Mucosa of descending colon (tissue), 3 donors: ENCODE measurements at places on chromosomes 5 and 9. TPM values are rescaled to one million over a fixed set of nuclear protein-coding genes. Genes with fewer than 3 reads are reported as not detected.

DNA sequence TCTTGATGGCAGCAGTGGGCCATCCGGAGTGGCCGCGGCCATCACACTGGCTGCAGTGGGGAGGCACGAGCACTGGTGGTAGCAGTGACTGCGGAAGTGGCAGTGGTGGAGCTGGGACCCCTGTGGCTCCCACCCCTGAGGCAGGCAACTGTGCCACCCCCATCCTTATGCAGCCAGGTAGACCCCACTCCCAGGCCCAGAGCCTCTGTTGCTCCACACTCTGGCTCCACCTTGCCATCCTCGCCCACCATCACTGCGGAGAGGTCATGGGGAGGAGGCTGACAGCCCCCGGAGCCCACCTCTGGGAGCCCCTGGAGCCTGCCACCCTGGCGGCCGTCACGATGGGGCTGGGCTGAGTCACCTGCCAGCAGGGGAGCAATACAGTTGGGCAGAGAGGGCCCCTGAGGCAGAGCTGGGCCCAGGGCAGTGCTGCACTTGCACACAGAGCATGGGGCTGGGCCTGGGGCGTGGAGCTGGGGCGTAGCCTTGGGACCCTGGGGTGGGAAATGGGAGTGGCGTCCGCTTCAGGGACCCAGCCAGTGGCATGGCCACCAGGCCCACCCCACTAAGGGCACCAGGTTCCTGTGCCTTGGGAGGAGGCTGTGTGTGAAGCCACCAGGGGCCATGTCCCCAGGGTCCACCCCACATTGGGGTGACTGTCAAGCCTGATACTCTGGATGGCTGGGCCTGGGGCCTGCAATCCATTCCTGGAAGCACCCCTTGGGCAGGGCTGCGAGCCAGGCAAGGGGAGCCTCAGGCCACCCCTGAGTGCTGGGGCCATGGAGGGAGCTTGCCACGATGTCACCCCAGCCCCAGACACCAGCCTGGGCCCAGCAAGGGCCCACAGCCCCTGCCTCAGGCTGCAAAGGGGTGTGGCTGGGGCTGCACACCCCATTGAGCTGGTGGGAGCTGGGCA is 7.7 kb downstream of the AMBP start:
- no peak for DNase-seq

- no peak for DNase-seq
Observed at GRCh38 chr5:29214839-29215238, 1978.6 kb upstream of the CDH6 start.

DNA sequence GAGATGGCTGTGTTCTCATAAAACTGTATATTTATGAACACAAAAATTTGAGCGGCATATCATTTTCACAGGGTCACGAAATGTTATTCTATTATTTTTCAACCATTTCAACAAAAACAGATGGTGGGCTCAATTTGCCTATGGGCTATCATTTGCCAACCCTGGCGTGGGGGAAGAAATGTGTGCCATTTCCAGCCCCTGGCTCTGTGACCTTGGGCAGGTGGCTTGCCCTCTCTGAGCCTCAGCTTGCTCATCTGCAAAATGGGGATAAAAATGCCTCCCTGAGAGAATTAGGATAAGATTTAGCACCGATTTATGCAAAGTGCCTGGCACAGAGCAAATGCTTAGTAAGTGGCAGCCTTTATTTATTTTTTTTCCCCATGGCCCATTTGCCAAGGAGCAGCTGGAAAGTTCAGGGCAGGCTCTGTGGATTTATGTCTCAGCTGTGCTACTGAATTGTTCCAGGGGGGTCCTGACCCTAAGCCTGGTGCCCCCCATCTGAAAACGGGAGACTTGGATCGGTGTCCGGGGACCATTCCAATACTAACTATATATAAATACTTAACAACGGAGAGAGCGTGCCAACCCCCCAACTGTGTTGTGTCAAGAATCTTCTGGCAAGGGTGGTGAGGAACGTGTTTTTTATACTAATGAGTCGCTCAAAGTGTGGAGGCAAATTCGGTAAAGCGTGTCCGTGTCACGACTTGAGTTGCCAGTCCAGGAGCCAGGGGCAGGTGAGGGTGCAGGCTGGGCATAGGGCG is 34.5 kb downstream of the HRH2 start:
- no peak for DNase-seq

DNA sequence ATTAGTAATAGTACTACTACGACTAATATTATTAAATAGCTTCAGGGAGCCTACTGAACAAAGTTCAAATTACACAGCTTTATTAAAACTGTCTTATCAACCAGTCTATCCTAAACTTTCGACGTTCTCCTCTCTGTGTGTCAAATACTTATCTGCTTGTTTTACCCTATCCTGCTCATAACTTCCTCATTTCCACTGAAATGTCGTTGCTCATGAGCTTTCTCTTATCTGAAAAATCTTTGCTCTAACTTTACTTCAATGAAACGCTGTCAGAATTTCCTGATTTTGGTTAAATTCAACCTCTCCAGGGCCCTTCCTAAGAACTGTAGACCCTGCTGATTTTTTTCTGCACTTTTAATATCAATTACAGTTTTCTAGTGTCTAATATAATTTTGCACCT is 1431.0 kb upstream of the WWC1 start:
- no peak for DNase-seq

GRCh38 chr5:54162184-54162583 is 148.2 kb downstream of the ARL15 start:
- no peak for DNase-seq

DNA sequence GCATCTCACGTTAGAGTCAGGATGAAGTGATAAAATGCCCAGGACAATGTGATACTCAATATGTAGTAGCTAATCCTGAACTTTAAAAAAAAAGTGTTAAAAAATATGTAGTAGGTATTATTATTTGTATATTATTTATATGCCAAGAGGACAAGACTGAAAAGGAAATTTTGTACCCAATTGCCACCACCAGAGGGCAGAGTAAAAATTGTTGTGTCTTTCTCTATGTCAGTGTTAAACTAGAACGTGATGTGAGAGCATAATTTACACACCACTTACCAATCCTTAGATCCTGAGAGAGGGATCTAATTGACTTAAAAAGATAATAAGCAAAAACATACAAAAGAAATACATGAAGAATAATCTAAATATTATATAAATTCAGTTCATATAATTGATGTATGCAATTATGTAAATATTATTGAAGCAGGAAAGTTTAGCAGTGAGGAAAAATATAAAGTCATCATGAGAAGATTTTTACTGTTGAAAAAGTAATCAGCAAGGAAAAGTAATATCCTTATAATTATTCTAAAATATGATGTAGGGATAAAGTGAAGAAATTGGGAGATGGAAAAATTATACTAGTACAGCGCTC is 288.9 kb downstream of the RAB3C start:
- no peak for DNase-seq

GRCh38 chr5:72649449-72649848 is 142.2 kb upstream of the ZNF366 start:
- no peak for DNase-seq

GRCh38 chr5:61254969-61255555 is 77.0 kb upstream of the ZSWIM6 start:
- no peak for DNase-seq

DNA sequence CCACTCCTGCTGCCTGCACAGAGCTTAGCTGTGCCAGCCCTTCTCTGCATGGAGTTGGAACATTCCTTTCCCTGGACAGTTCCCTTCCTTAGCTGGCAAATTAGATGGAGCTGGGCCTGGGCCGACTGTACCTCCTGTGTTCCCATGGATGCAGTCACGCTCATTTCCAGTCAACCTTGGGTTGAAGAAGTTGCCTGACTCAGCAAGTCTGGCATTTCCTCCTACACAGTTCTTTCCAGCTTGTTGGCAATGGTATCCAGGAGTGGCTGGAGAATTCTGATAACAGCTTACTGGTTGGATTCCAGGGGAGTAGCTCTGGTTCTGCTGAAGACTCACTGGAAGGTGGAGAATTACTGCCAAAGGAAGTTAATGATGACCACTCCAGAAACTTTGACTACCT is 9.2 kb upstream of the TAF1L start:
- DNase-seq, result no peak

DNA sequence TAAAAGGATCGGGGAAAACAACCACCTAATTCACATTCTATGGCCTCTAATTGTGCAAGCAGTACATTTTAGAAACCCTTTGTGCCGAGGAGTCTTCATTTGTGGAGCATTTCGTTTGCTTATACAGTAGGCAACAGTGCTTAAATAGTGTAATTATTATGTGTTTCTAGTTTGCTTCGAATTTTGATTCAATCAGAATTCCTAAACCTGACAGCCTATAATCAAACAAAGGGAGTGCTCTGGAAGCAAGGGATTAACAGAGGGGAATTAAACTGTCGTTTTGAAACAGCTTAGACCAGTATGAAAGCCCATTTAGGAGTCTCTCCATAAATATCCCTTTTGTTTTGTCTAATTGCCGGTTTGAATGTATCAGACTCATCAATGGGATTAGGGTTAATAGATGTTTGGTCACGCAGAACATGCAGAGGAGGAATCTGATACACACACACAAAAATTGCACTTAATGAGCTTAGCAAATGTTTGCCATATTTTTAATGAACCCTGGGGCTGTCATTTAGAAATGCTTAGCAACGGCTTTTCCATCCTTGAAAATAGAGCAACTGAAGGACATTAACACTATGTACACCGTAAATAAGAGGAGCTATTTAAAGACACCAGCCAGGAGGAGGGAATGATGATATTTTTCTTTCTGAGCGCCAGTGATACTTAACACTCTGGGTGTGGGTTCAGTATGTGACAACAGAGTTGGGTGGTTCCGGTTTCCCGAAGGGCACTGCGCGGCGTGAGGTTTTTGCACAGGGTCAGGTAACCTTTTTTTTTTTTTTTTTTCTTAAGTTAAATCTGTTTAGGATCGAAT is 404.7 kb downstream of the TLE4 start:
- no peak for DNase-seq

- DNase-seq, result no peak
Observed at GRCh38 chr5:90142541-90142940, 267.0 kb downstream of the CETN3 start.

- peak; percentile 77 for DNase-seq
Observed at GRCh38 chr9:17531642-17532254, 47.1 kb upstream of the SH3GL2 start.

DNA sequence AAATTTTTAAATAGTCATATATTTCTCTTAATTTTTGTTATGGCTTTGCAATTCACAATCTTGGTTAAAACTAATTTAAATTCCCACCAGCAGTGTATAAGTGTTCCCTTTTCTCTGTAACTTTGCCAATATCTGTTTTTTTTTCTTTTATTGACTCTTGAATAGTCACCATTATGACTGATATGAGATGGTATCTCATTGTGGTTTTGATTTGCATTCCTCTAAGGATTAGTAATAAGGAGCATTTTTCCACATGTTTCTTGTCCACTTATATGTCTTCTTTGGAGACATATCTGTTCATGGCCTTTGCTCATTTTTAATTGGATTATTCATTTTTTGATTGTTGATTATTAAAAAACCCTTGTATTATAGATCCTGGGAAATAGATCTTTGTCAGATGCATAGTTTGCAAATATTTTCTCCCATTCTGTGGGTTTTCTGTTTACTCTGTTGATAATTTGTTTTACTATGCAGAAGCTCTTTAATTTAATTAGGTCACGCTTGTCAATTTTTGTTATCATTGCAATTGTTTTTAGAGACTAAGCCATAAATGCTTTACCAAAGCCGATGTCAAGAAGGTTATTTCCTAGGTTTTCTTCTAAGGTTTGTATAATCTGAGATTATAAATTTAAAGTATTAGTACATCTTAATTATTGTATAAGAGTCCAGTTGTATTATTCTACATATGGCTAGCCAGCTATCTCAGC is 610.9 kb downstream of the CHSY3 start:
- no peak for DNase-seq

- DNase-seq, result no peak
Observed at GRCh38 chr9:16884373-16884772, 13.9 kb upstream of the BNC2 start.

- DNase-seq, result no peak
Observed at GRCh38 chr5:109953761-109954160, 264.0 kb downstream of the MAN2A1 start.

- no peak for DNase-seq
Observed at GRCh38 chr5:137938751-137939143, 49.5 kb downstream of the PKD2L2 start.

DNA sequence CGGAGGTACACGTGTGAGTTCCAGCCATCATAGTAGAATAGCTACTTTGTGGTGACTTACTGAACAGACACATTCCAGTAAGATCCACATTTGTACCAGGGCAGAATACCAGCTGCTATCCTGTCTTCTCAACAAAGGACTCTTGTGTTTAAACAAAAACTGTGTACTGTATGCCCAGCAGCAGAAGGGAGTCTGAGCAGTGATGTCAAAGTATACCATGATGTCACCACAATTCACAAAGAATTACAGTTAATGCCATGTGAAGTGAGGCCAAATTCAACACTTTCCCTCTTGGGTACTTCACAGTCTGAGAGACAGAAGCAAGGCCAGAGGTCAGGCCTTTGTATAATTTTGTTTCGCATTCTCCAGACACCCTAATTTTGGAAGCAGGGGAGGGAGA is 137.0 kb downstream of the ADAMTSL1 start:
- DNase-seq, result no peak

- no peak for DNase-seq
Observed at GRCh38 chr9:77000330-77000729, 19.1 kb upstream of the FOXB2 start.

- DNase-seq, result peak; percentile 60
Observed at GRCh38 chr9:96441798-96442445, 8.0 kb upstream of the HABP4 start.

- DNase-seq, result no peak
Observed at GRCh38 chr9:11347437-11347836, 734.6 kb upstream of the PTPRD start.

DNA sequence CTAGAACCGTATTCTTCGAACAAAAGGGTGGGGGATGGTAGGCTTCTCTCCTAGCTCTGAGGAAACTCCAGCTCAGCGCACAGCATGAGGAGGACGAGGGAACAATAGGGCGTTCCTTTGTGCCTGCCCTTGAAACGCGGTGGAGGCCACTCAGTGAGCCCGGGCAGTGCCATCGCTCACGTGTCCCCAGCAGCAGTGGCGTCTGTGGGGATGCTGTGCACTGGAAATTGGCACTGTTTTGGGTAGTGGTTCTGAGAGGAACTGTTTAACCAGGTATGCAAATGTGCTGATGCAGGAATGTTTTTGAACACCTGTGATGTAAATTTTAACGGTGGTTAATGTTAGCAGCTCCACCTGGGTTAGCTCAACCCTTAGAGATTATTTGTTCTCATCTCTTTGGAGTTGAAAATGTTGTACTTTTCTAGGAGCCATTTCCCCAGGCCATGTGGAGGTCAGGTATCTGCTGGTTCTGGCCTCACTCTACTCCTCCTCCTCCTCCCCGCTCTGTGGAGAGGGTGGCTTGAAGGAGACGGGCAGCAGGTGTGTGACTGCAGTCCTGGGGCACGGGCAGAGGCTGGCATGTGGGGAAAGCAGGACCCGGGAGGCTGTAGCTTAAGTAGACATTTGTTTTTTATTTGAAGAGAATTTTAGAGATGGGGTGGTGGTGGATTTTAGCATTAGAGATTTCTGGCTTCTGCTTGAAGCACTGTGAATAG is 48.3 kb downstream of the EHMT1 start:
- no peak for DNase-seq

The UBE2R2 gene
- total RNA-seq, result 55.5 TPM

The SUSD3 gene
- total RNA-seq, result 1.8 TPM

The PCDHB16 gene
- 0.49 TPM for total RNA-seq

The LHX6 gene
- total RNA-seq, result 2.3 TPM

The SNCAIP gene
- 4.7 TPM for total RNA-seq

The CYLC2 gene
- total RNA-seq, result not detected

The TMEM252 gene
- total RNA-seq, result not detected

The IFNA21 gene
- total RNA-seq, result not detected

The INSL6 gene
- total RNA-seq, result not detected

The KLHL3 gene
- total RNA-seq, result 4.2 TPM

The TCF7 gene
- 1.9 TPM for total RNA-seq

The ARAP3 gene
- total RNA-seq, result 10.9 TPM

The TPM2 gene
- total RNA-seq, result 45.3 TPM

The CSF2 gene
- total RNA-seq, result not detected

The SYK gene
- total RNA-seq, result 59.5 TPM
